T-helper 2 cell (primary cell): ENCODE measurements at places on chromosomes 6 and 20.
A peak's percentile ranks its signal among the peaks of the same experiment; 100 is the strongest.

- no peak for DNase-seq
These were observed 28.4 kb upstream of the SDHAF4 start for GRCh38 chr6:70538376-70538775.

- DNase-seq, result no peak
These were observed 9.9 kb upstream of the HIVEP2 start for GRCh38 chr6:142954844-142955243.

GRCh38 chr20:36498386-36499179 is 42.7 kb upstream of the MYL9 start:
- DNase-seq, result no peak

DNA sequence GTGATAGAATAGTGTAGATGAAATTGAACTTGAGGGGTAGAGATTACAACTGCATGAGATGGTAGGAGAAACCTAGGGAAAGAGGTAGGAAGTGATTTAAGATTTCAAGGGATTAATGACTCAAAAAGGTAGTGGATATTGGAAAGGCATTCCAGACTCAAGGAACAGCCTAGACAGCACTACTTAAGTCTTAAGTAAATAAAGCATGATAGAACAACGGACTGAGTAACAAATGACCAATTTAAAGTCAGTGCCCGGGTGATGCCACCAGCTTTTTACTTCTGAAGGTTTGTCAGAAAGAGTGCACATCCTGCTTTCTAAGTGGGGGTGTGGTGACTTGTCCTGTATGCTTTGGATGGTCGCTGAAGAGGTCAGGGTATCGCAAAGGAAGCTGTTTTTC is 81.8 kb downstream of the PHACTR1 start:
- no peak for DNase-seq

- DNase-seq, result no peak
These were observed 13.5 kb downstream of the DYNLT1 start for GRCh38 chr6:158630938-158631616.

GRCh38 chr20:22909436-22909835 is 125.7 kb upstream of the SSTR4 start:
- DNase-seq, result no peak

DNA sequence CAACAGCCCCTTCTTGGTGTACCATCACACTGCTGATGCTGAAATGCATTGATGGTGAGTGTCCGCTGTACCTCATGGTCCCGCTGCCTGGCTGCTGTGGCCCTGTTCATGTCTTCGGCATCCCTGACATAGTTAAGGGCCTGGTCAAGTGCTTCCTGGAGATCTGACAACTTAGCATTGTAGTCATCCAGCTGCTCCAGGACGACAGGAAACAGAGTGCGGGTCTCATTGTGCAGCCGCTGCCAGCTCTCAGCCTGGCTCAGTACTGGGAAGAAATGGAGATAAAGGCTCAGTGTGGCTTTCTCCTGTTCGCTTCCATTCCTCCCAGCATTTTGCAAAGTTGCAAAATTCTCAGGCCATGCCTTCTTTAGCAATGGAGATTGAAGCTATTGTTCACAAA is 81.8 kb downstream of the LAMA4 start:
- no peak for DNase-seq

GRCh38 chr20:61932199-61932592 is 133.5 kb downstream of the TAF4 start:
- no peak for DNase-seq

GRCh38 chr6:69926745-69927144 is 60.4 kb downstream of the COL19A1 start:
- no peak for DNase-seq

- DNase-seq, result no peak
These were observed 79.9 kb downstream of the ATXN1 start for GRCh38 chr6:16681260-16681873.

DNA sequence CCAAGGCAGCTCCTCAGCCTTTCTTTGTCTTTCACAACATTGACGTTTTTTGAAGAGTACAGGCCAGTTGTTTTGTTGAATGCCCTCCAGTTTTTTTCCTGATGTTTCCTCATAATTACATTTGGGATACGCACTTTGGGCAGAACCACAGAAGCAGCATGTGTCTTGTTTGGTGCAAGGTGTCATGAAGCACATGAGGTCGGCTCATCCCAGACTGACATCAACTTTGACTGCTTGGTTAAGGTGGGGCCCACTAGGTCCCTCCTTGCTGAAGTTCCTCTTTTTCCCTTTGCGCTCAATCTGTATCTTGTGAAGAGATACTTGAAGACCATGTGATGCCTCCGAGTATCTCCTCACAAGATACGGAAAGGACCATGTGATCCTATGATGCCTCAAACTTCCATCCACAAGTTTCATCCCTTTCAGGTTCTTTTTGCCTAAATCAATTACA is 10.5 kb downstream of the SNAI1 start:
- no peak for DNase-seq

GRCh38 chr6:110482774-110483400 is 6.5 kb upstream of the SLC22A16 start:
- DNase-seq, result no peak

GRCh38 chr6:168628176-168628553 is 187.2 kb downstream of the SMOC2 start:
- no peak for DNase-seq

- peak; percentile 38 for DNase-seq
These were observed 1.1 kb downstream of the DLK2 start for GRCh38 chr6:43454290-43454695.
